ENCODE measurements at places on chromosomes 1 and 21. TPM values are rescaled to one million over a fixed set of nuclear protein-coding genes. Genes with fewer than 3 reads are reported as not detected.

RNU1-4 gene
- not detected for polyA plus RNA-seq

CLCA4 gene
- 0.24 TPM for polyA plus RNA-seq

CD1E gene
- polyA plus RNA-seq: not detected

BSND gene
- polyA plus RNA-seq: 0.08 TPM

CFHR3 gene
- 3.0 TPM for polyA plus RNA-seq

OR2T2 gene
- polyA plus RNA-seq: not detected

UTS2 gene
- not detected for polyA plus RNA-seq
